ENCODE measurements at places on chromosomes 7 and 10.

- peak; percentile 53 for DNase-seq
These were observed 188.4 kb downstream of the CYP26A1 start for GRCh38 chr10:93261961-93262610.

- no peak for DNase-seq
These were observed 50.3 kb downstream of the CCDC6 start for GRCh38 chr10:59856104-59856503.

DNA sequence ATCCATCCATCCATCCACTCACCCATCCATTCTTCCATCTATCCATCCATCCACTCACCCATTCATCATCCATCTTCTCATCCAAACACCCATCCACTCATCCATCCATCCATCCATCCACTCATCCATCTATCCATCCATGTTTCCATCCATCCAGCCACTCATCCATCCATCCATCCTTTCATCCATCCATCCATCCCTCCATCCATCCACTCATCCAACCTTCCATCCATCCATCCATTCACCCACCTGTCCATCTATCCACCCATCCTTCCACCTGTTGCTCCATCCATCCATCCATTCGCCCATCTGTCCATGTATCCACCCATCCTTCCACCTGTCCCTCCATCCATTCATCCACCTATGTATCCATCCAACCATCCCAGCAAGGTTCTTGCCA, 378.4 kb upstream of the PFKP start:
- no peak for DNase-seq

- DNase-seq, result no peak
These were observed 80.2 kb downstream of the RHOBTB1 start for GRCh38 chr10:60863796-60864195.

GRCh38 chr10:131810036-131810804, 90.6 kb upstream of the PPP2R2D start:
- DNase-seq, result no peak

DNA sequence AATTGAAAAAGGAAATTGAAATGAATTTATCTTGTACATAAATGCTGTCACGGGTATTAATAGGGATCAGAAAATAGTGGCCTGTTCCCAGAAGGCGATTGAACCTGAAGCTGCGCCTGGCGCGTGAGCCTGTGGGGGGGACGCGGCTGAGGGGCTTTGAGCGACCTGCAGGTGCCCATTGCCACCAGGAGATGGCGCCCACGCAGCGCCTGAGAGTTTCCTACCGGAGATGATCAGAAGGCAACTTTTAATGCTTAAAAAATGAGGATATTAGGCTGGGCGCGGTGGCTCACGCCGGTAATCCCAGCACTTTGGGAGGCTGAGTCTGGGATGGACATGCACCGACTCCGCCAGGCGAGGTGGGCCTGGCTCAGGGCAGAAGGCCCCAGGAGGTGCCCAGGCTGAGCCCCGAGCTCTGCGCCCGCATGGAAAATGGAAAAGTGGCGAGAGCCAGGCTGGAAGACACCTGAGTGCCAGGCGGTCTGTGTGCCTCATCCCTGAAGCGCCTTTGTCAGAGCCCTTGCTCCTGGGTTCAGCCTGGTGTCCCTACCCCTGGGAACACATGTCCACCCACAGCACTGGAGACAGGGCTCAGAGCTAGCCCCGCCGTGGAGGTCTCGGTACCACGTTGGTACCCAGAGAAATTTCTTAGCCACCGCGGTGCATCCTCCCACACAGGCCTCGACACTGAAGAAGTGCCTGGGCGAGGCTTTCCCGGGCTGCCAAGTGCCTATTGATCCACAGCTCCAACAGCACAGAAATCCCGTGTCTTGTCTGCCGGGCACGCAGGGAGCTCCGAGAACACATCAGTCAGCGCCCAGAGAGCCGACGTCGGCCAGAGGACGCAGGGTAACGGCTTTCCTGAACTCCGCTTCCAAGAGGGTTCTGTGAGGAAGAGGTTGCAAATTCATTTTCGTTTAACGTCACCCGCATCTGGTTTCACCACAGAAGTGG, 117.4 kb downstream of the INPP5A start:
- peak; percentile 67 for DNase-seq

DNA sequence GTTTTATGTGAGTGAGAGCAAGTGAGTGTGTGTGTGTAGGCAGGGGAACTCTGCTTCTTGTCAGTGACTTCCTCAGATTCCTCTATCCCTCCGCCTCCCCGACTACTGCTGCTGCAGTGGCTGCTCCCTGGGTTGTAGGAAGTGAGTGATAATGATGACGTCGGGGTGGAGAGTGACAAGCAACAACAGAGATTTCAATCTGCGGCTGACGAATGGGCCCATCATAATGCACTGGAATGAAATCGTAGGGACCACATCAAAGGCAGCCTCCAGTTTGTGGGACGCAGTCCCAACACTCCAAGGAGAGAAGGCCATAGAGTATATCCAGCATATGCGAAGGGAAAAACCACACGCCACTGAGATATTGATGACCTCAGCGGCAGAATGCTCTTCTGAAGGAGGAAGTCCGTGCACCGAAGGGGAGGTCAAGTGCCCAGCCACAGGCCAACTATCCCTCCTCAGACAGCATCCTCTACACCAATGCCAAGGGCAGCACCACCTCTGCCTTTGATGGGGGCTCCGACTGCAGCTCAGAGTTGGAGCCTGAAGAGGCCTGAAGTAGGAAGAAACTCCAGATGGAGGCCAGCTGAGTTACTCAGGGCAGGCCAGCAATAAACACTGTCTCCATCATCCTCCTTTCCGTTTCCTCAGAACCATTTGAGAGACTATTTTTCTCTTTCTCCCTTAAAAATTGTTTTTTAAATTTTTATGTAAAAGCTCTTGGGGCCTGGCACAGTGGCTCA, 11.3 kb upstream of the STMP1 start:
- peak; percentile 76 for DNase-seq

DNA sequence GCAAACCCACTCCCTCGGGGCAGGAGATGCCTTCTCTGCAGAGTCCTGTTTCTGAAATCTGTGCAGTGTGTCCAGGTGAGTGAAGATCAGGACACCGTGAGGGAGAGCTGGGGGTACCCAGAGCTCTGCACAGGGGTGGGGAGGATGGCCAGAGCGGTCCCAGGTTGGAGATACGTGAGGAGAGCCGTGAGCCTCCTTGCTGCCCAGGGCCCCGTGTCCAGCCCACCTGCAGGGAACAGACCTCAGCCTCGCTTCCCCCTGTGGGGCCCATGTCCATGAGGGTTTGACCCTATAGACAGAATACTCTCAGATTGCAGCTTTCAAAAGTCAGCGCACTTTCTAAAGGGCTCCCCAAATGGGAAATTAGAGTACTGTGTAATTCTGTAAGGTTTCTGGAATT, 66.5 kb upstream of the EN2 start:
- DNase-seq, result no peak

- DNase-seq, result peak; percentile 84
These were observed 29.2 kb downstream of the COA1 start for GRCh38 chr7:43700059-43700501.

All from cardiac fibroblast (primary cell).